ENCODE measurements at places on chromosomes 1 and 21.

GRCh38 chr1:162726555-162726954 is 63.9 kb upstream of the HSD17B7 start:
- no peak for DNase-seq

- peak; percentile 48 for DNase-seq
Observed at GRCh38 chr1:23799570-23800399, 769 bp downstream of the GALE start.

GRCh38 chr1:46749921-46750404 is 31.0 kb upstream of the EFCAB14 start:
- DNase-seq: no peak

GRCh38 chr1:98289311-98289710 is 368.5 kb upstream of the DPYD start:
- peak; percentile 13 for DNase-seq

GRCh38 chr1:63124666-63125191 is 197.6 kb upstream of the FOXD3 start:
- peak; percentile 89 for DNase-seq

- DNase-seq: no peak
Observed at GRCh38 chr1:50659107-50659662, 235.9 kb upstream of the DMRTA2 start.

DNA sequence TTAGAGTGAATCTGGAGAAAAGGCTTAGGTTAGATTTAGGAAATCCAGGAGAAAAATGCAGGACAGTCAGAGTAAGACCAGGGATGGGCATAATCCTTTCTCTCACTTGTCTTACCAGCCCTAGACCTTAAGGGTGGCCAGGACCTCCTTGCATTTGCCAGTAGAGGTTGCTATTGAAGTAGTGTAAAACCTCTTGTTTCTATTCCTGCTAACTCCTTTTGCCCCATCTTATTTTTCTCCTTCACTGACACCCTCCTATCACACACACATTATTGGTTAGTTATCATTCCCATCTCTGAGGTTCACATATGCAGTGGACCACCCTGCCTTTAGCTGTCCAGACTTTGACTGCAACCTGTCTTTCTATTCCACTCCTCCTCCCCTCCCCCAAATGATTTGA is 75.0 kb upstream of the MACF1 start:
- peak; percentile 43 for DNase-seq

GRCh38 chr1:150909585-150910180 is 16.5 kb upstream of the SETDB1 start:
- no peak for DNase-seq

DNA sequence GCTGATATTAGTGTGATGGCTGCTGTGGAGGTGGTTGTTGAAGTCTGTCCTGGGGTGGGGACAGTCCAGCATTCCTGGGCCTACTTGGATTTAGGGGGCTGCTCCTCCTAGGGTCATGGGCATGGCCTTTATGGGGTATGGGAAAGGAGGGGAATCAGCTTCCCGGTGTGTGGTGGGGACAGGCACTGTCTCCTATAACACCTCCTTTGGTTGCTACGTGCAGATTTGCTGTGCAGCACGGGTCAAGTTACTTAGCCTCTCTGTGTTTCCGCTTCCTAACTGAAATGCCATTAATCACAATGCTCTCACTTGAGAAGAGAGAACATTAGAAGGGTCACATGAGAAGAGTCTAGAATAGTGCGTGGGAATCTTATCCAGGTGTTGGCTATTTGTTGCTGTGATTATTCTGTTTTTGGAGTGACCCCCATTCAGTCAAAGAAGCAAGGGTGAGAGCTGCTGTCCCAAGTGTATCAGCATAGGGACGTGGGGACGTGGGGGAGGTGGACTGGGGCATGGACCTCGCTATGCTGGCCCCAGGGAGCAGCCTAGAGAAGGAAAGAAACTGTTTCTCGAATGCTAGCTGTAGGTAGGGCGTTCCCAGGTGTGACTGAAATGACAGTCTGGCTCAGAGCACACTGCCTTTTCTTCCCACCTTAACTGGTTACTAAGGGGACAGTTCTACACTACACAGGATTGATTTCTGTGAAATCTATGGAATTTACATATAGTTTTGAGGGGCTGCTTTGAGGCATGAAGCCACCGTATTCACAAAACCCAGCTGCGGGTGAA is 19.9 kb downstream of the SOX13 start:
- DNase-seq: no peak

GRCh38 chr1:52195161-52195560 is 53.3 kb downstream of the ZFYVE9 start:
- peak; percentile 8 for DNase-seq

DNA sequence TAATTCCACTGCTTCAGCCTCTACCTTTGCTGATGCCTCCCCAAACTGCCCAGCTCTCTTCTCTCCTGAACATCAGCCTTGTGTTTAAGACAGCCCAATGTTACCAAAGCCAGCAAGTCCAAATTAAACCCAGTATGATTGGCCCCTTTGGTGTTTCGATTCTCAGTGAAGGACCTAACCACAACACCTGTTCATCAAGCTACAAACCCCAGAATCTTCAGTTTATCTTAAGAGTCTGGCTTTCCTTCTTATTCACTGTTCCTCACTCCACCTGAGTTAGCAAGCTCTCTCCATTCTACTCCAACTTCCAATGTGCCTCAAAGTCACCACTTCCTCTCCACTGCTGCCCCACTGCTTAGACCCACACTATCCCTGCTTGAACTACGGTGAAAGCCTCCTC is 25.5 kb upstream of the ITPKB start:
- DNase-seq: no peak

GRCh38 chr1:228037401-228038386 is 30.9 kb downstream of the WNT3A start:
- DNase-seq: peak; percentile 15

GRCh38 chr1:44029260-44029910 is 1.9 kb downstream of the SLC6A9 start:
- no peak for DNase-seq
